ENCODE measurements at places on chromosomes 4 and X. TPM values are rescaled to one million over a fixed set of nuclear protein-coding genes. Genes with fewer than 3 reads are reported as not detected.
A peak's percentile ranks its signal among the peaks of the same experiment; 100 is the strongest.

Gene LRAT
- 0.29 TPM for total RNA-seq

Gene NKX3-2
- total RNA-seq, result 3.3 TPM

Gene IL1RAPL2
- total RNA-seq, result 0.52 TPM

Gene GIMD1
- total RNA-seq, result not detected

- no peaks in the 10 kb centered on the region for H3K36me3 ChIP-seq
- no peaks in the 10 kb centered on the region for H3K4me1 ChIP-seq
- DNase-seq, result no peak
- no peak overlapping the region for H3K27ac ChIP-seq
- no peaks in the 10 kb centered on the region for H3K27me3 ChIP-seq
These were observed 329.0 kb downstream of the NAF1 start for GRCh38 chr4:162837679-162838078.

DNA sequence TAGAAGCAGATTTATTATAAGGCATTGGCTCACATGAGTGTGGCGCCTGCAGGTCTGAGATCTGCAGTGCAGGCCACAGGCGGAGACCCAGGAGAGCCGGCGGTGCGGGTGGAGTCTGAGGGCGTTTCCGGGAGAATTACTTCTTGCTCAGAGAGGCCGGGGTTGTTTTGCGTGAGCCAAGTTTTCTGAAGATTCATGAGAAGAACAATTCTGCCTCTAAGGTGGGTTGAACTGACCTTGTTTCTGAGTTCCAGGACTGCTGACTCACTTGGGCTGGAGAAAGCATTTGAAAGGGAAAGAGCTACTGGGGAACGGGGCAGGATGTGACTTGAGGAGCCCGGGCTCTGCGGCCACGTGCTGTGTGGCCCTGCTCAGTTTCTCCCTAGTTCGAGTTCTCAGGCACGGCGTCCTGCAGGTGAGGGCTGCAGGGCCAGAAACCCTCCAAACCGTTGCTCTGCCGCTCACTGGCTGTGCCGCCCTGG lies 36.7 kb upstream of the SORCS2 start:
- peak overlapping the region; percentile 48 for H3K27ac ChIP-seq
- H3K36me3 ChIP-seq, result no peaks in the 10 kb centered on the region
- peaks cover 8% of the 10 kb centered on the region for H3K4me1 ChIP-seq
- DNase-seq, result no peak

DNA sequence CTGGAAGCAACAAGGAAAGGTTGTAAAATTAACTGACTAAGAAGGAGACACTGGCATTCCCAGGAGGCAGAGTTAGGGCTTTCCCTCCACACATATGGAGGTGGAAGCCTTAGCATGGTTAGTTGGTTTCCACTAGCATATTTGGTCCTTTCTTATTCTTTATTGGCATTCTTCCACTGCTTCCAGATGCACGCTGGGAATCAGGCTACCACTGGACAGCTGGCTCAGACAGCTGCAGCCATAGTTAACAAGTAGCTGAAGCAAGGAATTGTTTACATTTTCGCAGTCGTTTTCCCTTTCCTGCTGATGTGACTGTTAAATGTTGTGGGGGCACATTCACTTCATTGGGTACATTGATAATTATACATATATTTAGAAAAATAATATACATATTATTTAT lies 169.2 kb downstream of the GRIA2 start:
- no peak overlapping the region for H3K4me3 ChIP-seq
- no peak overlapping the region for H3K27ac ChIP-seq
- no peaks in the 10 kb centered on the region for H3K4me1 ChIP-seq
- no peaks in the 10 kb centered on the region for H3K36me3 ChIP-seq

DNA sequence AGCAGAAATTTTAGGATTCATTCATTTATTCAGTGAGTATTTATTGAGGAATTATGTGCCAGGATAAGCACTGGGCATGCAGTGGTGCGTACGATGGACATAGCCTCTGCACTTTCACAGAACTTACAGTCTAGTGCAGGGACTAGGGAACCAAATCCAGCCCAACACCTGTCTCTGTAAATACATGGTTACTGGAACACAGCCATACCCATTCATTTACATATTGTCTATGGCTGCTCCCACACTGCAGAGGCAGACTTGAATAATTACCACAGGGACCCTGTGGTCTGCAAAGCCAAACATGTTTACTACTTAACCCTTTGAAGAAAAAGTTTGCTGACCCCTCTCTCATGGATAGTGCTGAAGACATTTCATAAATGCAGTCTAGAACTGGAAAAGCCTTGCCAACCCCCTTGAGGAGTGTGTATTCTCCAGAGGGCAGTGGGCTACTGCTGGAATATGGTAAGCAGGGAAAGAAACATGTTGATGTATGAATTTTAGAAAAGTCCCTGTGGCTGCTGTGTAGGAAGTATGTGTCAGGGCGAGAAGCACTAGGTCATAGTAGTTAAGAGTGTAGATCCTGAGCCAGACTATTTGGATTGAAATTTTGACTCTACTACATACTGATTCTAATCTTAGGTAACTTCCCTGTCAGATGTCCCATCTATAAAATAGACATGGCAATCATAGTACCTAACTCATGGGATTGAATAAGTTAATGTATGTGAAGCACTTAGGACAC lies 75.5 kb downstream of the GALNT7 start:
- no peaks in the 10 kb centered on the region for H3K27me3 ChIP-seq
- H3K4me1 ChIP-seq, result no peaks in the 10 kb centered on the region
- H3K4me3 ChIP-seq, result no peak overlapping the region
- H3K27ac ChIP-seq, result no peak overlapping the region
- H3K36me3 ChIP-seq, result no peaks in the 10 kb centered on the region

- no peaks in the 10 kb centered on the region for H3K27me3 ChIP-seq
- no peak overlapping the region for H3K27ac ChIP-seq
- no peaks in the 10 kb centered on the region for H3K4me1 ChIP-seq
- no peak overlapping the region for H3K4me3 ChIP-seq
- H3K36me3 ChIP-seq, result no peaks in the 10 kb centered on the region
These were observed 5.7 kb downstream of the IL2 start for GRCh38 chr4:122450847-122451246.

- H3K27me3 ChIP-seq, result no peaks in the 10 kb centered on the region
- no peak for DNase-seq
- H3K4me1 ChIP-seq, result no peaks in the 10 kb centered on the region
- H3K27ac ChIP-seq, result no peak overlapping the region
- H3K36me3 ChIP-seq, result no peaks in the 10 kb centered on the region
These were observed 90.1 kb upstream of the EFHC2 start for GRCh38 chrX:44433556-44433955.

DNA sequence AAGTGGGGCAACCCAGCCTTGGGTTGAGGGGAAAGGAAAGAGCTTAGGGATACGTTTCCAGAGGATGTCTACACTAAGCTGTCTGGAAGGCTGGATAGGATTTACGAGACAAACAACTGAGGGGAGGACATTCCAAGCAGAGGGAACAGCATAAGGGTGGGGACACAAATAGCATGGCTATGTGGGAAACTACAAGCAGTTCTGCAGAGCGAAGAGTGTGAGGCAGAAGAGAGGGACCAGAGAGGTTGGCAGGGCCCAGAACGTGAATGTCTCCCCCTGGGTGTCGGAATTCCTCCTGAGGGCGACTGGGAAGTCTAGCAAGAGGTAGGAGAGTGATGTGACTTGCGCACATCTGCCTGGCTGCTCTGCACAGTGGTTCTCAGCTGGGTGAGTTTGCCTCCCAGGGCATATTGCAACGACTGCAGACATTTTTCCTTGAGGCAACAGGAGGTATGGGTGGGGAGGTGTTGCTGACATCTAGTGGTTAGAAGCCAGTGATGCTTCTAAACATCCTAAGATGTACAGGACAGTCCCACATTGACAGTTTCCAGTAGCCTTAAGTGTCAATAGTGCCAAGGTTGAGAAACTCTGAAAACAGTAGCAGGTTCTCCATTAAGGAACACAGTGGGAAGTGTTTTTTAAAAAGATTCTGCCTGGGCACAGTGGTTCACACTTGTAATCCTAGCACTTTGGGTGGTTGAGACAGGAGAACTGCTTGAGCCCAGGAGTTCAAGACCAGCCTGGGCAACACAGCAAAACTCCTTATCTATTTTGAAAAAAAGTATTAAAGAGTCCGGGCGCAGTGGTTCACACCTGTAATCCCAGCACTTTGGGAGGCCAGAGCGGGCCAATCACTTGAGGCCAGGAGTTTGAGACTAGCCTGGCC lies 9.2 kb downstream of the NDUFA1 start:
- H3K27ac ChIP-seq, result no peak overlapping the region
- H3K27me3 ChIP-seq, result no peaks in the 10 kb centered on the region
- H3K4me3 ChIP-seq, result no peak overlapping the region

GRCh38 chr4:71123951-71124350 lies 130.5 kb downstream of the DCK start:
- no peak for DNase-seq
- no peaks in the 10 kb centered on the region for H3K27me3 ChIP-seq
- no peaks in the 10 kb centered on the region for H3K4me1 ChIP-seq
- no peaks in the 10 kb centered on the region for H3K36me3 ChIP-seq
- H3K27ac ChIP-seq, result no peak overlapping the region

GRCh38 chr4:37802068-37802666 lies 24.3 kb upstream of the PGM2 start:
- no peaks in the 10 kb centered on the region for H3K4me1 ChIP-seq
- no peaks in the 10 kb centered on the region for H3K27me3 ChIP-seq
- no peak overlapping the region for H3K4me3 ChIP-seq
- no peak for DNase-seq

DNA sequence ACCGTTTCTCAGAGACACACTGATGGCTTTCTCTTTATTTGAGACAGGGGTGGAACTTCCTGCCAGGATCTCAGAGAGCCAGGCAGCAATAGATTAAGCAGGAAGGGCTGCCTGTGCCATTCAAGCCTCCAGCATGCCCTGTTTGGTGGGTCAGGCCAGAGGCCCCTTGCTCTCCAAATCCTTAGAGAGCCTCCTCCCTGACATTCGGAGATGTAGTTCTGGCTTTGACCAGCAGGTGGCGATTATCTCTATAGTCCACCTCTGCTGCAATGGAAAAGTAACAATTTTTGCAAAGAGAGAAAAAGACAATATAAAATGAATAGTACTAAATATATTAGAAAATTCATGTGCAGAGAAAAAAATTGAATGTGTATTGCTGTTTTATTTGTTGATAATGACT lies 93.9 kb downstream of the NXF2B start:
- H3K27ac ChIP-seq, result no peak overlapping the region
- H3K4me1 ChIP-seq, result no peaks in the 10 kb centered on the region
- H3K36me3 ChIP-seq, result no peaks in the 10 kb centered on the region
- no peak overlapping the region for H3K4me3 ChIP-seq

DNA sequence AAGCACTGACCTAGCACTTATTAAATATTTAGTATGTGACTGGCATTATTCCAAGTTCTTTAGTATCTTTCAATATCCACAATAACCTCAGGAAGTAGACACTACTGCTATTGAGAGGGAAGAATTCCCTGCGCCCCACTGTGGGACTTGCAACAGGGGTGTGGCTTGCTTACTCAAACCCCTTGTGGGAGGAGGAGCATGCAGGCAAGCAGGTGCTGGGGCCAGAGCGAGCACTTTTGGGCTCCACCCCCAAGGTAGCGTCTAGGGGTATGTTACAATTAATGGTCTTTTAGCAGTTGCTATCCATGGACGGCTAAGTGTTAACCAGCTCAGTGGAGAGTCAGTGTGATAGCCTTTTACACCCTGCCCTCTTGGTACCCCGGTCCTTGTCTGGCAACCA lies 50.7 kb downstream of the FAM13A start:
- DNase-seq, result no peak
- H3K27me3 ChIP-seq, result no peaks in the 10 kb centered on the region
- no peak overlapping the region for H3K4me3 ChIP-seq

GRCh38 chr4:145538596-145538995 lies 56.9 kb downstream of the SMAD1 start:
- peaks cover 21% of the 10 kb centered on the region for H3K4me1 ChIP-seq
- no peaks in the 10 kb centered on the region for H3K27me3 ChIP-seq
- no peak overlapping the region for H3K4me3 ChIP-seq

DNA sequence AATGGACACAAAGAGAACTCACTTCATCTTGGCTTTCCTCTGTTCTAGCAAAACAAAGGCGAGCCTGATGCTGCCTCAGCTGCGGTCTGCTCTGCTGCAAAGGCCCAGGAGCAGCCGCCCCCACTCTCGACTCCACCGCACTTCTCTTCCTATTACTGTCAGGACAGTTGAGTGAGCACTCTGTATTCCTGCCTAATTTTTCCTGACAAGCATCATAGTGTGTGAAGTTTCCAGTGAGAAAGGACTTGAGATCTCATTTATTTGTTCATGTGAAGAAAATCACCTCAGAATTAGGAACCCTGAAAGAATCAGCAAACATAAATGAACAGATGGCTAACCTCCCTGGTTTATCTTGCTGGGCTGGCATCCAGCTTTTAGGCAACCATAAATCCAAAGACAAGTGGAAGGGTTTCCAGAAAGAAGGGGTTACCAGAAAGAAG lies 15.6 kb downstream of the SCARB2 start:
- H3K27me3 ChIP-seq, result no peaks in the 10 kb centered on the region
- H3K36me3 ChIP-seq, result peaks cover 29% of the 10 kb centered on the region
- H3K27ac ChIP-seq, result peak overlapping the region; percentile 73
- DNase-seq, result peak; percentile 91
- no peak overlapping the region for H3K4me3 ChIP-seq
- H3K4me1 ChIP-seq, result peaks cover 95% of the 10 kb centered on the region

GRCh38 chr4:185071236-185071811 lies 53.0 kb downstream of the HELT start:
- no peak for DNase-seq
- H3K4me3 ChIP-seq, result no peak overlapping the region

DNA sequence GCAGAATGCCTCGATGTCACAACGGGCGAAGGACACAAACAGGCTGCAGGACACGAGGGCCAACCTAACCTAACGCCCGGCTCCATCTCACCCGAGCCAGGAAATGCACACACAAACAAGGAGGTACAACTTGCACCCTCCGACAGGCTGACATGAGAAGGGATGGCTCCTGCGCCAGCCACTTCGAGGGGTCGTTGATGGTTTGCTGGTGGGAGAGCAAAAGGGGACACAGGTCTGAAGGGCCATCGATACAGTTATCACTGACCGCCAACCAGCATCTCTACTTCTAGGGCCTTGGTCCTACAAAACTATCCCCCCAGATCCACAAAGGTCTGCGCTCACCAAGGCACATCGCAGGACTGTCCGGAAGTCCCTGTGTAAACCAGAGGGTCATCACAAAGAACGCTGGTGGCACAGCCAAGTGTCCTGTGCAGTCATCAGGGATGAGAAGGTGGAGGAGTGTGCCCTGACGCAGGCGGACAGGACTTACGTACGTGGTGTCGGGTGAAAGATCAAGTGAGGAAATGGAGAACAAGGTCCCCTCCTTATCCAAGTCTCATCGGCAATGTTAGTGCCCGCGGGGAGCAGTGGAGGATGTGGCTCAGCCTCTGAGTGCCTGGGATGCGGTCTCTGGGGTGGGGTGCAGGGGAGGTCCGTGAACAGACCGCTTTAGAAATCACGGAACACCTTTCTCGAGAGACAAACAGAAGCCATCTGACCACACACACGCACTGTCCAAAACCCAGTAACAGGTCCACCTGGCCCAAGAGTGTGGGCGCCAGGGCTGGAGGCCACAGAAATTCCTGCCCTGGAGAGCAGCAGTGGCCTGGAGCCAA lies 7.0 kb downstream of the MXD4 start:
- peak overlapping the region; percentile 21 for H3K4me3 ChIP-seq
- peak overlapping the region; percentile 92 for H3K27ac ChIP-seq
- no peaks in the 10 kb centered on the region for H3K27me3 ChIP-seq
- peak; percentile 79 for DNase-seq
- H3K36me3 ChIP-seq, result peaks cover 27% of the 10 kb centered on the region
- H3K4me1 ChIP-seq, result peaks cover 54% of the 10 kb centered on the region
